ENCODE measurements at places on chromosomes 6 and 20.

DNA sequence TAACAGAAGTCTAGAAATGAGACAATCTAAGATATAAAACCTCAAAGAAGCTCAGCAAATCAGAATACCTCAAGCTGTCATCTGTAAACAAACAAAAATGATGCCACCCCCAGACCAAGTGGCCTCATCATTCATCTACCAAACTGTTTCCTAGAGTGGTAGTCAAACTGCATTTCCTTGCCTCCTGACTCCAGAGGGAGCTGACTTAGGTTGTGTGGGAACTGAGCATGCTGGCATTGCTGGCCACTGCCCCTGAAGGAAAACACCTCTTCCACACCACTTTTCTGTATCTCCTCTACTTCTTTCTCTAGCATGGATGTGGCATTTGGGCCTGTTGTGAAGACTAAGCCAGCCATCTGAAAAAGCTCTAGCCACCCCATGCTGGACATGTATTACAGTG, 56.3 kb downstream of the ZHX3 start:
- no peak for DNase-seq

DNA sequence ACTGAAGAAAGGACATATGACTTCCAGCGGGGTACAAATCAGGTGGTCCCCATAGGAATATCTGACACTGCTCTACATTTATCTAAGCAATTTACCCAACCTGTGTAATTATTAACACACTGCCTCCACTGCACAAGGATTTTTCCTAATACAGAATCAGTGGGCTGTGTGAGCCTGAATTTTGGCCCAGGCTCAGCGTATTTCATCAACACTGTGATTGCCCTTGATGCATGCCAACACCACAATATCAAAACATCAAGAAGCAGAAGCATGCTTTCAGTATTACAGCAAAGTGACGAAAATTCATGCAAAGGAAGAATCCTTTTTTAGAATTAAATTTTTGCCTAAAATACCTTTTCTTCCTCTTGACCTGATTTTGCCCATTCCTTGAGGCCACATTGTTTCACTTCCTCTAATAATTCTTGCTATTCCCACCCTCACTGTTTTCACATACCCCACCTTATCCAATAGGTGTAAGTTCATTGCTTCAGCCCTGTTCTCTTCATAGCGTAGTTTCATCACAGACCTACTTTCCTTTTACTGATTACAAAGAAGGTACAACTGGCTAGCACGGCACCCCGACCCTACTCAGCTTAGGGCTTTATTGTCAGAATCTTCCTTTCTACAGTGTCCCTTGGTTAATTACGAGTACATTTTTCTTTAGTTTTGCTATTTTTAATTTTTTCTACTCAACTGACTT, 83.7 kb upstream of the PTCHD4 start:
- DNase-seq: no peak

DNA sequence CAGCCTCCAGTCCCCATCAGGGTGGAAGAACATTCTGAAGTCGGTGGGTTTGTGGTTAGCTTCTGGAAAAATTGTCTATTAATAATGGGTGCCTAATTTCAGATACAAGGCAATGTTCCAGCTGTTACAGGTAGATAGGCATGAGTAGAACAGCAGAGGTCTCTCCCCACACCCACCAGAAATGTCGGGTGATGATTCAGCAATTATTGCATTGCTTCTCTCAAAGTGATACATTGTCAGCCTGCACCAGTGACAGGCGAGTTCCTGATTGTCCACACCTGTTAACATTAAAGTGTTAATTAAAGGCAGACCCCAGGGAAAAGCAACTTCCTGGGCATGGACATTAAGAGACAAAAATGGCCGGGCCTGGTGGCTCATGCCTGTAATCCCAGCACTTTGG, 18.9 kb upstream of the CLVS2 start:
- DNase-seq: no peak

- DNase-seq: no peak
Observed at GRCh38 chr6:126614642-126615504, 275.0 kb downstream of the CENPW start.

DNA sequence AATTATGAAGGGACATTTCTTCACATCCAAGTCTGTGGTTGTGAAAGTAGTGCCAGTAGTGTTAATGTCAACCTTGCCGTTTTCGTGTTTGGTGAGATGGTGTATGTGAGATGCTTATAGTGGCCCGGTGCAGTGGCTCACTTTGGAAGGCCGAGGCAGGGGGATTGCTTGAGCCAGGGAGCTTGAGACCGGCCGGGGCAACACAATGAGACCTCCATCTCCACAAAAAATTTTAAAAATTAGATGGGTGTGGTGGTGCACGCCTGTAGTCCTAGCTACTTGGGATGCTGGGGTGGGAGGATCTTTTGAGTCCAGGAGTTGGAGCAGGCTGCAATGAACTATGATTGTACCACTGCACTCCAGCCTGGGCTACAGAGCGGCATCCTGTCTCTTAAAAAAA, 37.4 kb downstream of the PNLDC1 start:
- no peak for DNase-seq

- DNase-seq: no peak
Observed at GRCh38 chr20:55478724-55479450, 526.4 kb downstream of the CBLN4 start.

- DNase-seq: peak; percentile 25
Observed at GRCh38 chr6:68211242-68211795, 423.8 kb upstream of the ADGRB3 start.

DNA sequence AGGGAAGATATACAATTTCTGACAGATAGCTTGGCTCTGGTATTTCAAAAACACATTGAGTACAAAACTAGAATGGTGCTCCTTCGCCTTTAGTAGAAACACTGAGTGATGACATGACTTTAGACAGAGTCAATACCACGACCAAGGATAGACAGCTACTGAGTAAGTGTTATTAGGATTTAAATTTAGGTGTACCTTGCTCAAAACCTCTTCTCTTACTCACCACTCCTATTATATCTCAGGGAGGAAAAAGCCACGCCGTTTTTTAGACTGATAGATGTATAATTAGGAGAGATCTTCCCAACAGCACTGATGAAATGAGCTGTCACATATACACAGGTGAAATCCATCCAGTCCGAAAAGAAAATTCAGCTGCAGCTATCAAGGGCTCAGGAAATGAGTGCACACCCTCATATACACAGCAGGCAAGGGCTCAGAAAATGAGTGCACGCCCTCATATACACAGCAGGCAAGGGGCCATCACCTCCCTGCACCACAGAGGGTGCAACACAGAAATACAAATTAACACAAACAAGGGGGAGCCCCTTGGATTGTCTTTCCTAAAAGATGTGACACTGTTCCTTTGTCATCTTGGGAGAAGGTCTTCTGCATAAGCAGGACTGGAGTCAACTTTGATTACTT, 53.7 kb downstream of the LYRM4 start:
- no peak for DNase-seq

DNA sequence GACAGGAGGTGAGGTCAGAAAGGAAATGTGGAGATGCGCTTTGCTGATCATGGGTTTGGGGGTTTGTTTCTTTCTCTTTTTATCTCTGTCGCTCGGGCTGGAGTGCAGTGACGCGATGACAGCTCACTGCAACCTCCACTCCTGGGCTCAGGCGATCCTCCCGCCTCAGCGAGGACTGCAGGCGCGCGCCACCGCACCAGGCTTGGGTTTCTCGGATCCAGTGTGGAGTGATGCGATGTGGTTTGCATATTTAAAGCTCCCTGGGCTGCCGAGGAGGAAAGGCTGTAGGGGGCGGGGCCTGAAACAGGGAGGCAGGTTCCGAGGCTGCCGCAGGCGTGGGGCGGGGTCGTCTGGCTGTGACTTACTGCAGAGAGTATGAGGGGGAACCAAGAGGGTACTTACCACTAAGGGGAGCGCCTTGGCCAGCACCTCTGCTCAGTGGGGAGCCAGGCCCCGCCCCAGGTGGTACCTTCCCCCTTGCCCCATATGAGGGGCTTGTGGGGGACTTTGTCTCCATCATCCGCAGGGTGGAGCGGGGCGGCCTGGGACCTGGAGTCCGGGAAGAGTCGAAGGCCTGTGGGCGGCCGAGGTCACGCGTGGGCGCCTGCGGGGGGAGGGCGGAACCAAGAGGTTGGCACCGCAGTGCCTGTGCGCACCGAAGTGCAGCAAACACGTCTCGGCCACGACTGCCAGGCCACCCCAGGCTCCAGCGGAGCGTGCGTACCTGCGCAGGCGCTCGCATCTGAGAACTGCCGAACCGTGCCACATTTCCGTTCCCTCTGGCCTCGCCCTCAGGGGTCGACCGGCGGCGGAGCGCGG, 12.7 kb upstream of the BAK1 start:
- no peak for DNase-seq

- DNase-seq: no peak
Observed at GRCh38 chr6:150756173-150756572, 109.3 kb upstream of the MTHFD1L start.

- DNase-seq: no peak
Observed at GRCh38 chr6:30543821-30544220, 12.5 kb downstream of the GNL1 start.

GRCh38 chr6:1076531-1077459, 235.1 kb upstream of the FOXQ1 start:
- no peak for DNase-seq

DNA sequence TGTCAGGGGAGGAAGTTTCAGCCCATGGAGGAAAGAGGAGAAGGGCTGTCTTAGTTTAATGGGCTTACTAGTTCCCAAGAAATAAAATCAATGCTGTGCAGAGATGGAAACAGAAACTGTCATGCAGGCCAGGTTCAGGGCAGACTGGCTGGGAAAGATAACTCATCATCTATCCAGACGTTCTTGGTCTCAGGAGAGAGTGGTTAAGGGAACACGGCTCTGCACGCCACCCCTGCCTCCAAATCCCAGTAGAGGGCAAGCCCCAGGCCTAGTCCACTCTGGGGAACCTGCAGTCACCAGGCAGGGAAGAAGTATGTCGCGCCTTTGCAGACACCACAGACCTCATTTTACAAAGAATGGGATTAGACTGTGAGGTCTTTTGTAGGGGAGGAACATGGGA, 12.5 kb downstream of the ALDH8A1 start:
- DNase-seq: peak; percentile 53

GRCh38 chr6:90136837-90137568, 159.6 kb downstream of the BACH2 start:
- DNase-seq: no peak

DNA sequence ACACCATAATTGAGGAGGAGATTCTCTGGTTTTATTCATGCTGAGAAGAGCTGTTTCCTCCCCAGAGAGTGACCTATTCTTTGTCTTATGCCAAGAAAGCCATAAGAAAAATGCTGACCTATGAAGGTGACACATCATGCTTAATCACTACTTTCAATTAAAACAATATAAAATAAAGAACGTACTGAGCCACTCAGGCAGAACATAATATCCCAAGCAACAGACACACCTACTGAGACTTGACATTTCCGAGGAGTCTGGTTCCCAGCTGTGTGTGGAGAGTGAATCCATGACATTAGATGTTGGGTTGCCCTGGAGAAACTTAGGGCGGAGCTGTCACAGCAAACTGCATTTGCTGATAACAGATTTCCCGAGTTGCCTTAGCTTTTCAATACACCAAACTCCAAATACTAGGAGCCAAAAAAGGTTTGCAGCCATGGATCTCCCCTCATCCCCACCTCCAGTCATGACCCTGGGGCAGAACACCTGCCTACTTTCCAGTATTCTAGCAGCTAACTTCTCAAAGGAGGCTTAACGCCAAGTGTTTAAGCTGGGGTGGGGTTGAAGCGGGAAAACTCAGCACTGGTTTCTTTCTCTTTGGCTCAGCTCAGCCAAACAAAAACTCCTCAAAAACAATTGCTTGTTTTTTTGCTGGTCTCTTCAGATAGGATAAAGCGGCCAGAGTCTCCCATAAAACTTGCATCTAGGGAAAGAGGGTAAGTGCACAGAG, 92.2 kb downstream of the BACH2 start:
- DNase-seq: peak; percentile 82

- DNase-seq: no peak
Observed at GRCh38 chr6:41189967-41190366, 11.0 kb downstream of the TREML2 start.

DNA sequence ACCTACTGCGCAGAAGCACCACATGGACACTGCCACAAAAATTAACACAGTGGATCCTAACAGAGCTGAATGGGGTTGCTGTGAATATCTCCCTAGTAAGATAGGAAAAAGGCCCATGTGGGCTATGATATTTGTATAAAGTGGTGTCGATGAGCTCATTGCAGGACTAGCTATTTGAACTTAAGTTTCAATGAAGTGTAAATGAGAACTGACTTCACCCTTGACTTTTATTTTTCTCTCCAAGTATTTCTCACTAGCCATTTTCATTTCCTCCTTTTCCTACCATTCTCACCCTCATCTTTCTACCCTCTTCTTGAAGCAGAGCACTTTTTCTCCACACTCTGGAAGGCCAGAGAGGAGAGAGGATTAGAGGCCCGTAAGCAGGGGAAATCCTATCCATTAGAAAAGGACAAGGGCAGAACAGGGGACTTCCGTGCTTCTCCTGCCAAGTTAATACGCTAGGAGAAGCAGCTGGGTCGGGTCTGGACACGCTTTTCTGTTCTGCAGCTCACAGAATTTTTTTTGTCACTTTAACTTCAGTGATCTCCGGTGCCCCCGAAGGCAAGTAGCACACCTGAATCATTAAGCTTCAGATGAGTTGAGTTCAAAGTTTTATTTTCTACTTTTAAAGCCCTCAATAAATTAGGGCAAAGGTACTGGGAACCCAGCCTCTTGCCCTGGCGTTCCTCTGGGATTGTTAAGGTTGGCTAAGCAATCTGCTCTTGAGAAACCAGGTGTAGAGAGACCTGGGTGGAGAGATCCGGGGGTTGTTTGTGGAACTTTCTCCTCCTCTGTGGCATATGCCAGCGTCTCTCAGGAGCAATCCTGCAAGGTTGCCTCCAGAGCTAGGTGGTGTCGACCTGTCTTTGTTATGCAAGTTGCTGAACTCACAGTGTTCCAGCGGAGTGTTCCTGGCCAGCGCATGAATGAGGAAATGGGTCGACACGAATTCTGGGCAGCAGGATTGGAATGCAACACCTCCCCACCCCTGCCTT, 56.2 kb upstream of the ARID1B start:
- DNase-seq: no peak

- no peak for DNase-seq
Observed at GRCh38 chr6:150739711-150740349, 125.7 kb upstream of the MTHFD1L start.

GRCh38 chr6:32086661-32087573, 22.2 kb downstream of the TNXB start:
- peak; percentile 92 for DNase-seq

- no peak for DNase-seq
Observed at GRCh38 chr6:83815631-83816272, 37.4 kb upstream of the RIPPLY2 start.

All from fibroblast of mammary gland (primary cell).